ENCODE measurements at places on chromosomes 4 and X. TPM values are rescaled to one million over a fixed set of nuclear protein-coding genes. Genes with fewer than 3 reads are reported as not detected.

The VSIG4 gene
- total RNA-seq, result not detected

The WNK3 gene
- 18.5 TPM for total RNA-seq

The MGAT4D gene
- not detected for total RNA-seq

DNA sequence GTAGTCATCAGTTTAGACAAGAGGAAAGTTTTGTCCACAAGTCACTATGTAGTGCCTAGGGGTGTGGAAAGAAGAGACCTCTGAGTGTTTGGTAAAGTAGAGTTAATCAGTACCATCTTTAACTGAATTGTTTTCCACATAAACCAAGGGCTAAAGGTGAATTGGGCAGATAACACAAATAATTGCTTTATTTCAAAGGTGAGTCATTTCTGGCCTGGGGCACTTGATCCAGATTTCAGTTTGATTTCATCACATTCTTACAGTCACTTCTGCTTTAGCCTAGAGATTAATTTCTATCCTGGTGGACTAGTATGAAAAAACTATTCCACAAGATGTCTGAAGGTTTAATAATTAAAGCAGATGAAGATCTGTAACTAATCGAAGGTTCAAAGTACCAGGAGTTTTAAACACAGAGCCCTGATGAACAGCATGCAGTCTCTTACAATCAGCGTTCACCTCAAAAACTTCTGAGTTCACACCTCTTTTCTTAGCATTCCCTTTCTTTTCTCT is 74.5 kb upstream of the BOD1L1 start:
- H3K36me3 ChIP-seq, result no peaks in the 10 kb centered on the region
- DNase-seq, result no peak
- no peak overlapping the region for H3K27ac ChIP-seq

Data from type B pancreatic cell (in vitro differentiated cells).